ENCODE measurements at places on chromosomes 1 and 21.

DNA sequence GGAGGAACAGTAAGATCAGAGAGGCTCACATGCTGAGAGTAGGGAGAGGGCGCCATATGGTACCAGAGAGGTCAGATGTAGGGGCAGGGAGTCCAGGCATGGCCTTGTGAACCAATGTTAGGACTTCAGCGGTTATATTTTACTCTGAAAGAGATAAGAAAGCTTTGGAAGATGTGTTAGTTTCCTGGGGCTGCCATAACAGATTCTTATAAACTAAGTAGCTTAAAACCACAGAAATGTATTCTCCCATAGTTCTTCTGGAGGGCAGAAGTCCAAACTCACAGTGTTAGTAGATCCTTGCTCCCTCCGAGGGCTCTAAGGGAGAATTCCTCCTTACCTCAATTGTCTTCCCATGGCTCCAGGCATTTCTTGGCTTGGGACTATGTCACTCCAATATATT is 502.5 kb upstream of the ADGRL2 start:
- no peak for DNase-seq

- DNase-seq = no peak
Measured at GRCh38 chr1:218813237-218813636, 360.4 kb upstream of the LYPLAL1 start.

DNA sequence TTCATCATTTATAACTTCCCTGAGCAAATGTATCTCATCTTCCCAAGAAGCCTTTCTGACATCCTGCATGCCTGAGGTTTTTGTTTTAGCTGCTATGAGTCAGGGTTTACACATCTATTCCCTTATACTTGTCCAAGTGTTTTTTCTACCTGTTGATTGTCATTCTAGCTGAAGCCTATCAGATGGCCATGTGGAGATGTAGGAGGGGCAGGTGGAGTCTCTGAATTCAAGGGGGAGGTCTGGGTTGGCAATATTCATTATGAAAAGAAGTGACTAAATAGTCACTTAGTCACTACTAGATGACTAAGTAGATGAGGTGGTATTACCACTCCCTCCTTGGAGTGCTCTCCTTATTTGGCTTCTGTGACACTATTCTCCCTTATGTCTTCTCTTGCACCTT is 52.4 kb downstream of the XCL1 start:
- DNase-seq = peak; percentile 48

- peak; percentile 50 for DNase-seq
Measured at GRCh38 chr1:65141394-65141793, 6.6 kb upstream of the AK4 start.

DNA sequence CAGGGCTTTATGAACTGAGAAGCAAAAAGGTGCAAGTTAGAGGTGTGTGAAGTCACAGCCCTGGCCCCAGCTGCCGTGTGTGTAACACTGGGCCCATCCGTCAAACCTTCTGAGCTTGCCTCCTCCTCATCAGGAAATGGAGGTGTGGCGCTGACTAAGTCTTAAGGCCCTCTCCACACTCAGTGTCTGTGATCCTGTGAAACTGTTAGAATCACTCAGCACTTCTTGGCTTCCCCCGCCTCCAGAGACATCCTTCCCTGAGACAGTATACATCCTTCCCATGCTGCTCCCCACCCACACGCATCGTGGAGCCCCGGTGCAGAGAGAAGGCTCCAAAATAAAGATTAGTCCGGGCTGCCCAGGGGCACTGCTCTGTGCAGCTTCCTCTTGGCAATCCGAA is 33.3 kb downstream of the LRP8 start:
- DNase-seq = no peak

DNA sequence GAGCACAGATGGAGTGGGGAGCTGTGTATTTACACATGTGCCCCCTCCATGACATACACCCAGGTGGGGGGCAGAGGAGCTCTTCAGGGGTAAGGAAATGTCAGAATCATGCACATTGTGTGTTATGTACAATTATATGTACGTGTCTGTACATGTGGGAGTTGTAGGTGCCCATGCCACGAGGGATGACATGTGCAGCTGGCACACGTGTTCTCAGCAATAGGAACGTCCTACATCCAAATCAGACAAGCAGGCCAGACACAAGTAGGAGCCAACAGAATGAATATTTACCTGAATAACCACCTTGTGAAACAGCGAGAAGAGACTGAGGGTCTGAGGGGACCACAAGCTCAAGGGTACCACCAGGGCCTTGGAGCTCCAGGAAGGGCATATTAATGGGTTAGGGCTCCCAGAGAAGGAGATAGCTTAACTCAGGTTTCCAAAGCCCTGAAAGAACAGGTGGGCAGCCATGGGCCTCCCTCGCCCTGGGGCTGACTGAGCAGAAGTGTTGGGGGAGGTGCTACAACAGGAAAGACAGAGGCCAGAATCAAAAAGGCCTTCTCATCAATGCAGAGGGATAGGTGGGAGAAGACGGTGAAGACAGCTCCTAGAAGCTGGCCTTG is 3.2 kb downstream of the COL16A1 start:
- DNase-seq = no peak

DNA sequence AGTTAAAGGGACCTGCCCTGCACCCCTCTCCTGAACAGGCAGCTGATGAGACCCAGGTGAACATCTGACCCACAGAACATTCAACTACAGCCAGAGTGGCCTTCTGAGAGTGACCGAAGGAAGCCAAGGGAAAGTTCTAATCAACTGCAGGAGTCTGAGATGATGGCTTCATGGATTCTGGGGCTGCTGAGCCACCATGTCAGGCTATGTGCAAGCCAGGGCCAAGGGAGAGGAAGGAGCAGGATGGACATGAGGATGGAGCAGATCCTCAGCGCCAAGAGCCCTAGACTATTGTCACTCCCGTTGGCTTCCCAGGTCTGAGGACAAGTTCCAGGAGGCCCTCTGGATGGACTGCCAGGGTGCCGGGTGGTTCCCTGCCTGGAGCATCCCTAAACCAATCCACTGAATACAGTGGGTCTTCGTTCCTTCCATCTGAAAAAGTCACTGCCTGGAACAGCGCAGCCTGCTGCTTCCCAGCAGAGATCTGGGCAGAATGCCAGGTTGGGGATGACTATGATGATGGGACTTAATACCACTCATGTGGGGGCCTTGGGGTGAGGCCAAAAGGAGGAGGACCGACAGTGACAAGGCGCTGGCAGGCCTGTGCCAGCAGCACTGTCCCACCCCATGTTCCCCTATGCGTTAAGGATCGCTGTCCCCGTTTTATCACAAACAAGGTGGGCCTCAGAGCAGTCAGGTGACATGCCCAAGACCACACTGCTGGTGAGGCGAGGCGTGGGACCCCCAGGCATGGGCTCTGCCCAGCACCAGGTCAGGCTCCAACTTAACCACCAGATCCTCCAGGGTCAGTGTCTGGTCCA is 19.8 kb downstream of the SPOCD1 start:
- DNase-seq = peak; percentile 25

DNA sequence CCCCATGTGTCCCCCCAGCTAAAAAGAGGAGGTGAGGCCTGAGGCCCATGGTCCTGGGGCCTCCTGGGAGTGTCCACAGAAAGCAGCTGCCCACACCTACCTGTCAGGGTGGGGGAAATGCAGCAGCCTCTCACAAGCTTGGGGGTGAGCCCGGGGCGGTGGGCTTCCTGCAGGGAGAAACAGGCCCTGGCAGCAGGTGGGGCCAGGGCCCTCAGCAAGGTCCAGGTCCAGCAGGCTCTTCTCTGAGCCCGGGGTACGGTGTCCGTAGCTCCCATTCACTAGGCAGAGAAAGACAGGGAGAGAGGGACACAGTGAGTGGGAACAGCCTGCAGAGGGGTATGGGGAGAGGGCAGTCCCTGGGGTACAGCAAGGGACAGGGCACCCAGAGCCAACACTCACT is 139.0 kb downstream of the GLIS1 start:
- DNase-seq = no peak

- no peak for DNase-seq
Measured at GRCh38 chr1:166999075-166999474, 10.0 kb downstream of the MAEL start.

DNA sequence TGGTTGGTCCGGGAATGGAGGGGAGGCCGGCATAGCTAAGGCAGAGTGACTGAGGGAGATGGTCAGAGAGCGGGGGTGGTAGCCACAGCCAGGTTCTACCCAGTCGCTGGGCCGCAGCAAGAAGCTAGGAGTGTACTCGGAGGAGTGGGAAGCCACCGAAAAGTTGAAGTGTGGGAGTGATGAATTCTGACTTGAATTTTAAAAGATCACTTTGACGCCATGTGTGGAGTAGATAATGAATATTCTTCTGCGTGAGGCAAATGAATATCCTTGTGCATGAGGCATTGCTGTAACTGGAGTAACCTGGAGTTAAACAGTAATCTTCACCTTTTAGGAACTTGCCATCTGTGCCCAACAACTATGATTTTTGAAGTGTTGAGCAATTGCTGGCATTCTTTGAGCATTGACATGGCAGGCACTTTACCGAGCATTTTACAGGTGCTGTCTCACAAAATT is 6.9 kb downstream of the CTPS1 start:
- DNase-seq = no peak

DNA sequence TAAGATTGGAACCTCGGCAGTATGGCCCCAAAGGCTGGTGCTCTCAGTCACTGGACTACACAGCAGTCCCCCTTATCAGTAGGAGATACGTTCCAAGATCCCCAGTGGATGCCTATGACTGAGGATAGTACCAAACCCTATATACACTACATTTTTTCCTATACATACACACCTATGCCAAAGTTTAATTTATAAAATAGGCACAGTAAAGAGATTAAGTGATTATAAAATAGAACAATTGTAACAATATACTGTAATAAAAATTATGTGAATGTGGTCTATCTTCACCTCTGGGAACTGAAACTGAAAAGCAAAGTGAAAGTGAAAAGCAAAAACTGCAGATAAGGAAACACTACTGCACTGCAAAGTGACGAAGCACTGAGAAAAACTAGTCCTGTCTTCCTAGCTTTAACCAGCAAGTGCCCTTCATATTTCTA is 96.8 kb downstream of the INTS7 start:
- no peak for DNase-seq

- no peak for DNase-seq
Measured at GRCh38 chr1:220616836-220617235, 73.3 kb upstream of the C1orf115 start.

DNA sequence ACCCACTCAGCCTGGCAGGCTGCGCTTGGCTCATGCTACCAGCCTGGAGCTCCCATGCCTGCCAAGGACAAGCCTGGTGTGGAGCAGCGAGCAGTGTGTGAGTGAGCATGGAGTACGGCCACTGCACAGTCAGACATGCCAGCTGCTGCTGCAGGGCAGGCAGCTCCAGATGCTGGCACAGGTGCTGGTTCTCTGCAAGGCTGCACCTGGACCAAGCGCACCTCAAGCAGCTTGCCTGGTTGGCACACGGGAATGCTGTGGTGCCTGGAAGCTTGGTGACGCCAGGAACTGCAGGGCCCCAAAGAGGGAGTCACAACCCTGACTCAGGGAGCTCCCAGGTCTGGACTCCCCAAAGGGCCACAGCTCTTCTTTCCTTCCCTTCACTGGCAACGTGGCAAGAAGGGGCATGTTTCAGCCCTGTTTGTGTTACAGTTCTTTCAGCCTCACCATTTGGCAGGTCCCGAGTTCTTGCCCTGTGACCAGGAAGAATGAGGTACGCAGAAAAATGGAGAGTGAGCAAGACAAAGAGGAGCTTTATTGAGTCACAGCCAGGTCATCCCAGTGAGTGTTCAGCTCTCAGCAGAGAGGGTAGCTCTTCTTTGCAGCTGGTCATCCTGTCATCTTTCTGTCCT is 26.1 kb downstream of the ACOT7 start:
- no peak for DNase-seq

DNA sequence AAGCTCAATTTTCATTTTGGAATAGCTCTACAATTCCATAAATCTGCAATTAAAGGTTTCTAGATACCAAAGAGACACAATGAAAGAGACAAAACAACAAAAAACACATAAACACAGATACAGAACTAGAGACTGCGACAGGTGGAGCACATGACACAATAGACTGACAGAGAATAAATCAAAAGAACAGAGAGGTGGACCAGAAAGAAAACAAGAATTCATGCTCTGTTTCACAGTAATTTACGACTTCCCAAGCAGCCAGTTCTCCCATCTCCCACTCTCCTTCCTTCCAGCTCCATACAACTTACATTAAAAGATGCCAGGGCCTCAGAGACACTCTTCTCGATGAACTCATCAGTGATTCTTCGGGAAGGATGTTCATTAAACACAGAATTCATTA is 15.1 kb upstream of the RBM8A start:
- no peak for DNase-seq

GRCh38 chr1:94398356-94398755 is 19.8 kb upstream of the ABCD3 start:
- DNase-seq = no peak

GRCh38 chr21:38821248-38821647 is 15.5 kb downstream of the ETS2 start:
- DNase-seq = no peak

DNA sequence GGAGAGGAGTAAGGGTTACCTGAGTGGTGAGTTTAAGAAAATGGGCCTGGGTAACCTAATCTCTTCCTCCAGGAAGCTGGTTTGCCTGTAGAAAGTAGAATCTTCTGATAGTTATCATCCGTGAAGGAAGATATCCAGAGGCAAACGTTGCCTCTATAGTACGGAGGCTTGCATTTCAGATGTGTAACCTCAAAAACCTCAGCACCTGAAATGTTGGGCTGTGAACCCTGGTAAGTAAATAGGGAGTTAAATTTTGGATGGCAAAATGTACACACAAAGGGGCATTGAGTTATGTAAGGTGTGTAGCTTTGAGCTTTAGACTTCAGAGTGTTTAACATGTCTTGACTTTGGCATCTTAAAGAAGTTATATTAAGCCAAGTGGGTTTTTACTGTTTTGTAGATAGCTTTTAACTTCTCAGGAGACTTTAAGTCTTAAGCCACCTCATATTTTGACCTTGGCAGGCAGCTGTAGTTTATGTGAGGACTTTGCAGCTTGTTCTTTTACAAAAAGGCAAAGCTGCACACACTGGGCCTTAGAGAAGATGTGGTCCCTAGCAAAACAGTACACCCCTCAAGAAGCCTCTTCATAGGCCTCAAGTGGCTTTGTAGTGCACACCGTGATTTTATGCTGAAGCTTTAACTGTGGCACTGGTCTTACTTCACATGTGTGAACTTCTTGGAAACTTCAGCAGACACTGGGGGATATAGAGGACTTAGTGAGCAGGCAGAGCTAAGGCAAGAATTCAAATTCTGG is 83.4 kb downstream of the SNRPE start:
- no peak for DNase-seq

GRCh38 chr1:79657951-79658658 is 651.6 kb upstream of the ADGRL4 start:
- DNase-seq = no peak

- peak; percentile 77 for DNase-seq
Measured at GRCh38 chr1:203306089-203306964, 1.0 kb downstream of the BTG2 start.

Measured in LoVo (cell line).